ENCODE measurements at places on chromosomes 5 and 9.

- DNase-seq = no peak
These were observed 31.0 kb downstream of the GOLGA2 start for GRCh38 chr9:128244837-128245231.

- DNase-seq = peak; percentile 81
These were observed 58.6 kb downstream of the DIAPH1 start for GRCh38 chr5:141560151-141560550.

DNA sequence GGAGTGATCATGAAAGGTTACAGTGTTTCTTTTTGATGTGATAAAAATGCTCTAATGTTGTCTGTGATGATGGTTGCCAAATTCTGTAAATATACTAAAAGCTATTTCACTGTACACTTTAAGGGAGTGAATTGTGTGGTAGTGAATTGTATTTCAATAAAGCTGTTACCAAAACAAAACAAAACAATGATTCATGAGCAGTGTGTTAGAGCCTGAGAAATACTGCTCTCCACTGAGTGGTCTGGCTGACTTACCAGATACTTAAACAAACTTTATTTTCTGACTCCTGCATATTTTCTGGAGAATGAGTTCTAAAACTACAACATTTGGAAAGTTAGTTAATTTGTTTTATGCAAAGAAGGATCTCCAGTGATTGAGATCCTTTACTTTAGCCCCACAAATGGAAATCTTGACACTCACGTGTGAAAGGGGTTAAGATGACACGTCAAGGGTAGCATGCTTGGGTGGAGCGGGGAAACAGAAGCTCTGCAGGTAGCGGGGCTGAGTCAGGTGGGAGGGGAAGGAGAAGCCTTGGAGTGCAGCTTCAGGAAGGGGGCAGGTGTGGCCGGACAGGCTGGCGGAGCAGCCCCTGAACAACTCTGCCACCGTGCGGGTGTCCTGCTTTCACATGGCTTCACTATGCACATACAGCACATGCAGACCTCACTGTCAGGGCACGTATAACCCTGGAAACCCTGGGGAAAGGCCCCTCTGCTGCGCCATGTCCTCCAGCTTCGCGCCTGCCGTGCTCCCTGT lies 256.7 kb downstream of the IRX1 start:
- no peak for DNase-seq

GRCh38 chr5:133324926-133325325 lies 273.1 kb downstream of the HSPA4 start:
- DNase-seq = no peak

DNA sequence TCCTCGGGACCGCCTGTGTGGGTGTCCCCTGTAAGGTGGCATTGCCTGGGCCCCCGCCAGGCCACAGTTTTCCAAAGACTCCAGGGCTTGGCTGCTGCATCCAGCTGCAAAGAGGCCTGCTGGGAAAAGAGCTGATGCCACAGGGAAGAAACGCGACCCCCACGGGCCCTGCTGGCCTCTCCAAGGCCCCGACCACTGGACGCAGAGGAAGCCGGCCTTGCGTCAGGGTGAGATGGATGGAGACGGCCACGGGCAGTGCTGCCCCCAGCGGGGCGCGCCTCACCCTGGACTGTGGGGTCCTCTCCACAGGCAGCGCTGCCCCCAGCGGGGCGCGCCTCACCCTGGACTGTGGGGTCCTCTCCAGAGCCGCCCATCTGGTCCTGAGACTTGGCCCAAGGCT lies 21.3 kb upstream of the SLC6A19 start:
- no peak for DNase-seq

DNA sequence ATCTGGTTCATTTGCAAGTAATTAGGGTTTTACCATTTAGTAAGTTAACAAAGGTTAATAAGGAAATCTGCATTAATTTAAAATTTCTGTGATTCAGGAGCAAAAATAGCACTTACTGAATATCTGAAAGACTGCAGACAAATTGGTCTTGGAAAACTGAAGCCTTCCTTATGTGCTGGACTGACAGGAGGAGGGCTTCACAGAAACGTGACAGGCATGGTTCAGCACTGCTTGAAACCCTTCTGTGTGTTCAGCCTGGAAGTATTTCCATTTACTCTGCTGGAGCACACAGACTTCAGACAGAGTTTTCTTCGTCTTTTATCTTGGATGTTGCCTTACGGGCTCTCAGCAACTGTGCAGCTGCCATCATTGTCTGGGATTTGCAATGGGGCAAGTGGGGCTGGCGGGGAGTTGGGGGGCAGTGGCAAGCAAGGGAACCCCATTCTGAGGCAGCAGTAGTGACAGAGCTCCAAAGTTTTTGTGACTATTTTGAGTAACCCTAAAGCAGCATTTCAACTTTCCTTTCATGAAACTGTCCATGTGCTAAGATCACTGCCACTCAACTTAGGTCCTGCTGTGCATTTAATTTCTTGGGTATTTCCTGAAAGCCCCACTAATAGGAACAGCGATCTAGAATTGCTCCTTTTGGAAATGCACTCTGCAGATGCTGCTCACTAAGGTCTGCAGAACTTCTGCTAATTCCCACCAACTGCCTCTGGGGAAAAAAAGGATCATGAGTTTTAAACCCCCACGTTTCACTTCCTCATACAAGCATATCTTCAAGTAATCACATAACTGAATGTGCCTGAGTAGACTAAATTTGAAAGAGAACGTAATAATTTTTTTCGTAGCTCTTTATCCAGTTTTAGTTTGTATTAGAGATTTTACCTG lies 56.6 kb downstream of the KCNN2 start:
- DNase-seq = no peak

DNA sequence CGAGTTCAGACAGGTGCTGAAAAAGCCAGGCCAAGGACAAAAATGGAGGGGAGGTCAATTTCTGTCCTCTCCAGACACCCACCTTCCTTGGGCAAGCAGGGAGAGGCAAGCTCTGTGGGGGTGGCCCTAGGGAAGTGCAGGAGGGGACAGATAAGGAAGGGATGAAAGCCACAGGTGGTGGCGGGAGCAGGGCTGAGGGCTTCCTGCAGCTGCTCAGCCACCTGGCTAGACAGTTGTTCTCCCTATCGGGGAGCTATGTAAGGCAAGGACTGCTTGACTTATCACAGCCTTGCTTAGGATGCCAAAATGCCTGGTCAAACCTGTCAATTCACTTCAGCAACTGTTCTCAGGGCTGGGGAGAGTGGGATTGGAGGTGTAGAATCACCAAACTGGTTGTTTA lies 266.1 kb downstream of the ZSWIM6 start:
- no peak for DNase-seq

- no peak for DNase-seq
These were observed 60.9 kb downstream of the DOCK2 start for GRCh38 chr5:169697976-169698375.

- DNase-seq = no peak
These were observed 12.1 kb downstream of the PIK3R1 start for GRCh38 chr5:68227532-68228160.

DNA sequence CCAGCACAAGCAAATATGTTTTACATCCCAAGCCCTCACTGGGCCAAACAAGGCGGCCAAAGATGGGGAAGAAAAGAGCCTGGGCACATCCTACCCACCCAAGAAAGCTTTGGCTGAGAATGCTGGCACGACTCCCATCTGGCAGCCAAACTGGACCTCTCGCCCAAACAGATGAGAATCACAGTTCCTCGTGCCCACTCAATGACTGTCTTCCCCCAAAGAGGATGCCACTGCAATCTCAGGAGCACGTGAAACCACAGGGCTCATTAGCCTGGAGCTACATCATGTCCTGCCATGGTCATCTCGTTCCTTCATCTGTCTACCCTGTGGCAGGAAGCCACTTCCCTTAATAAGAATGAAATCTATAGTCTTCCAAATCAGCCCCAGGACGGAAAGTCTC lies 536.8 kb downstream of the BNC2 start:
- DNase-seq = no peak

DNA sequence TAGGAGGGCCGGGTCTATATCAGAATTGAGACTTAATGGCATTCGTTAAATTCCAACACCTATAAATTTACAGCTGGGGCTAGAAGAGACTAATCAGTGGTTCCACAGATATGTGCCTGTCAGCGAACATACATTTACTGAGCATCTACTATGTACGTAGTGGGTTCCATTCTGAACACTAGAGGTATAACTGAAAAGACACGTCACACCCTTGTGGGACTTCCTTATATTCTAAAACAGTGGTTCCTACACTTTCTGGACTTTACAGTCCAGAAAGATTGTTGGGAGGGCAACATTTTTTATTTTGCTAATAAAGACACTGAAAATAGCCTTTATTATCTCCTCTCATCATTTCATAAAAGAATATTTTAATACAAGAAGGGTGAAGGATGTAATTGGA lies 140.5 kb downstream of the SCAMP1 start:
- DNase-seq = no peak

DNA sequence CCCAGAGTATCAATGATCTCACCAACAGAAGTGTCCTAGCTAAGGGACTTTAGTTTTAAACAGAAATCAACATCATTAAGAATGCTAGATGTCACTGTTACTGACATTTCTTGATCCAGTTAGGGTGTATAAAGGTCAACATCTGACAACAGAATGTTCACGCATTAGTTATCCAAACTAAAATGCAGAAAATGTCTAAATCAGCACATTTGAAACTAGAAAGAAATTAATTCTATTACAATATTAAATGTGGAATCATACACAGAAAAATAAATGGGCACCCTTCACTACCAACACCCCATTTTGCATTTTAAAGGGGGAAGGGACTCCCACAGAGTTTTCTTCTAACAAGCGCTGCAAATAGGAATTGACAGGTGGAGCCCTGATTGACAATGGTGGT lies 24.5 kb downstream of the ELAVL2 start:
- no peak for DNase-seq

DNA sequence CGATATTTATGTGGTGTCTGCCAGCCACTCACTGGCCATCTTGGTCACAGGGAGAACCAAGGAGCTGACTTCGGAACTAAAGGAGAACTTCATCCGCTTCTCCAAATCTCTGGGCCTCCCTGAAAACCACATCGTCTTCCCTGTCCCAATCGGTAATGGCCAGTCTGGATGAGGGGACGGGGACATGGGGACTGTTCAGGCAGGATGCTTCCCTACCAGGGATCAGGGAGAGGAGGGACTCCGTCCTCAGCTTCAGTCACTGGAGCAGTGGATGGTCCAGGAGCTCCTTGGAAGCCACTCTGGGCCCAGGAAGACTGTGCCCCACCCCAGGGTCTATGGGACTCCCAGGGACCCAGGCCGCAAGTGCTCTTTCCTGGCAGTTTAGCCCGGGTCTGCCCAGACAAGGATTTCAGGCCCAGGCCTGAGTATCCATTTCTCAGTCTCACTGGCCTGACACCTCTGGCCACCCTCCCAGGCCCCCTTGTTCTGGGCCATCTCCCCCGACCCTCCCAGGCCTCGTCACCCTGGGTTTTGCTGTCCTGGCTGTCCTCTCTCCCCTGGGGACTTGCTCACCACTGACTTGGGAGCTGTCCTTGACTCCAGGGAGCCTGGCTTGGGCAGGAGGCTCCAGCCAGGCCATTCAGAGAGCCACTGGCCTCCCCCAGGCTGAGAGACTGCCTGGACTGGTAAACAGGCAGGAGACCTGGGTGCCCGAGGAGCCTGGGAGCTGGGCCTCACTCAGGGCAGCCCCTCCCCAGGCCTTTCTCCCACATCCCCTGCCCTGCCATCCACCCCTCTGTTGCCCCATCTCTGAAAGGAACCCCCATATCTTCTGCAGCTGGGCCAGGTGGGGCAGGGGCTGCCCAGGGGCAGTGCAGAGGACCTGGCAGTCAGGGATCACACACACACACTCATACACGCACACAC lies 3.1 kb downstream of the LCN2 start:
- DNase-seq = no peak

- DNase-seq = no peak
These were observed 335.7 kb downstream of the PRELID2 start for GRCh38 chr5:145499483-145499882.

- no peak for DNase-seq
These were observed 728.9 kb downstream of the MAT2B start for GRCh38 chr5:164234321-164234720.

DNA sequence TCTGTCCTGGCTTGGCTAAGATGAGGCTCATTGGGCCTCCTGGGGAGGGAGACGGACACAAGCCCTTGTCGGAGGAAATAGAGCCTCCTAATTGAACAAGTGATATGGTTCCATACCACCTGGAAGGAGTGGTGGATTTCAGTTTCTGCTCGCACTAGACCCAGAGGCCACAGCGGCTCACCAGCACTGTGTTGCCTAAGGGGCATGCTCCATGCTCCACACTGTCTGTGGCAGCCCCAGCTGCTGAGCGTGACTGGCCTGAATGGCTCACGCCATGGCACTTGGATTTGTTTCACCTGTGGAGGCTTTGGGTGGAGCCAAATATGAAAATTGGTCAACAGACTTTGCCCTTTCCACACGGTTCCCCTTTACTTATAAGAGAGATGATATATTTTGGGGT lies 181.1 kb downstream of the HSPA4 start:
- no peak for DNase-seq

DNA sequence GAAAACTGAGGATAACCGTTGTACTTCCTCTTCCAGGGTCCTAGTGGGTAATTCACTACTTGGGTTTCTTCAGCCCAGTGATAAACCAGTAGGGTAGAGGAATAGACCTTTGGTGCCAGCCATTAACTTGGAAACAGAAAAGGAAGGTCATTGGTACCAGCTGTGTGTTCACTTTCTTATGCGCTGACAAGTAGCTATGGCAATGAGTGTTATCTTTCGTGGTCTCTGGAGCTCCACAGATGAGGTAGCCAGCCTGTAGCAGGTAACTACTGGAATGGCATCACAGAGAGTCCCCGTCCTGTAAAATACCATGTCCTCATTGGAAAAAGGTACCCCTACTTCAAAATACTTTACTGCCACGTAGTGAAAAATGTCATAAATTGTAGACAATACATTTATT lies 2.3 kb downstream of the UHRF2 start:
- no peak for DNase-seq

DNA sequence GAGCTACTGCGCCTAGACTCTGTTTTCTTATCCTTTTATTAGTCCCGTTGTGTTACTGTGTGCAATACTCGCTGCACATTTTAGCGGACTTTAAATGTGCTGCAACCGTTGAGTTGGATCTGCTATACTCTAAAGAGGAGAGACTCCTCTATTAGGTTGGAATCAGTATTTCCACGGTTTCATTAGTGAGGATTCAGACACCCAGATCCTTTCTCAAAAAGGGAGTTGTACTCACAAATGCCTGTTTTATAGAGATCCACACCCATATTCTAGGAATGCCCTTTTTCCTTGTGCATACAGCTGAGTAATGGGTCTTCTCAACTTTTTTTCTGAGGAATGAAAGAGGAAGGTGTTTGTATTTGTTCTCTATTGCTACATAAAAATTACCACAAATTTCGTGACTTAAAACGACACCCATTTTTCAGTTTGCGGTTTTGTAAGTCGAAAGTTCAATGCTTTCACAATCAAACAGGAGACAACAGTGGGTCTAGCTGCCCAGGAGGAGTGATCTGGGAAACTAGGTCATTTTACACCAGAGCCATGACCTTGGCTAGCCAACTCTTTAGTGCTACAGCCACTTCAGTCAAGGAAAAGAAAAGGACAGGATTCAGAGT lies 52.8 kb upstream of the SLC44A1 start:
- DNase-seq = no peak

GRCh38 chr9:2802494-2802921 lies 41.4 kb downstream of the PUM3 start:
- no peak for DNase-seq

GRCh38 chr5:55073211-55073610 lies 29.2 kb upstream of the GZMA start:
- DNase-seq = no peak

- no peak for DNase-seq
These were observed 87.4 kb upstream of the CDH10 start for GRCh38 chr5:24732184-24732583.
